Activated CD4-positive, alpha-beta memory T cell treated with anti-CD3 and anti-CD28 coated beads for 36 hours (primary cell): ENCODE measurements at places on chromosomes 4 and X. TPM values are rescaled to one million over a fixed set of nuclear protein-coding genes. Genes with fewer than 3 reads are reported as not detected.
A peak's percentile ranks its signal among the peaks of the same experiment; 100 is the strongest.

Gene PWWP3B
- not detected for total RNA-seq

Gene TEX13B
- not detected for total RNA-seq

Gene KIF4A
- 28.3 TPM for total RNA-seq

Gene NSUN7
- 0.10 TPM for total RNA-seq

Gene ETDA
- not detected for total RNA-seq

DNA sequence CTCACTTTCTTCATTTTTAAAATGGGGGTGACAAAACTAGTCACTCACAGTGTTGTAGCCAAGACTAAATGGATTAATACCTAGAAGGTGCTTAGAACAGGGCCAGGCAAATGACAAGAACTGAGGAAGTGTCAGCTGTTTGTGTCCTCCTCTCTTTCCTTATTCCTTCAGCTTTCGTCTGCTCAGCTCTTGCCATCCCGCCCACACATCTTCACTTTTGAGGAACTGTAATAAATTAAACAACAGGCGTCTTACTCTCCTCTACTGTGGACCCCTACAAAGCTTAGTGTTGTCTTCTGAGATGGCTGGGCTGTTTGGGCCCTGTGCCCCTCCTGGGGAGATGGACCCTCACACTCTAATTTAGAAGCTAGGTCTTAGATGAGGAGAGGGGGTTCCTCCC is 2.7 kb downstream of the HPSE start:
- H3K27me3 ChIP-seq, result peaks cover 6% of the 10 kb centered on the region
- peaks cover 21% of the 10 kb centered on the region for H3K4me1 ChIP-seq
- no peak for DNase-seq
- no peak overlapping the region for H3K27ac ChIP-seq

DNA sequence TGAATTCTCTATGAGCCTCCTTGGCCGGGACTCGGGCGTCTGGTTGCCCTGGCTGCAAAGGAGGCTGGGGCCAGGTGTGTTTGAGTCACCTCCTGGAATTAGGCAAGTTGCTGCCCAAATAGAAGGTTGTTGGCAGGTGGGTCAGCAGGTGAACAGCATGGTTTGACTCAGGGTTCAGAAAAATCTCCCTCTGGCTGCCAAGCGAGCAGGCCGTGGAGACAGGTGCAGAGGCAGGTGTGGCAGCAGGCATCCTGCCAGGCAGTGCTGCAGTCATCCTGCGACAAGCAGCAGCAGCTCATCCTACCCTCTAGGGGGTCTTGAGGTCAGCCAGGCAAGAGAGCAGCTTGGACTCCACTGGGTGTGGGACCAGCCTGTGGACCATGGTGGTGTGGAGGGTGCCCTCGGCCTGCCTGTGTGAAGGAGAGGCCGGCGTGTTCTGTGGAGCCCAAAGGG is 8.2 kb downstream of the MSANTD1 start:
- no peaks in the 10 kb centered on the region for H3K36me3 ChIP-seq
- H3K4me3 ChIP-seq, result no peak overlapping the region
- DNase-seq, result no peak
- no peaks in the 10 kb centered on the region for H3K27me3 ChIP-seq

DNA sequence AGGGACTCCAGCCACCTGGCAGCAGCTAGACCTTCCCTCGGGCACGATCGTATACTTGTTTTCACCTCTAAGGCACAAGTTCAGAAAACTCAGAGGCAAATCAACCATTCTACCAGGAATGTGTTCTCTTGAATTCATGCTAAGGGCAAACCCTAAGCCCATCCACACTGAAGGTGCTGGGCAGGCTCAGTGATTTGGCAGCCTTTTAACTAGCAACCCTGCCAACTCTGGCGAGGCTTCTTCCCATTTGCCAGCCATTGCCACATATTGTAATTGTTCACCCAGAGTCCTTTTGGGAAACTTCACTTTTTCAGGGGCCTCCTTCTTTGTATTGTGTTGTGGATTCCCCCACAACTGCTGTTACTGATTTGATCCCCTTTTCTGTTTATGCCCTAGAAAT is 298.6 kb upstream of the LDB2 start:
- H3K4me3 ChIP-seq, result no peak overlapping the region
- DNase-seq, result no peak
- H3K27ac ChIP-seq, result no peak overlapping the region
- no peaks in the 10 kb centered on the region for H3K4me1 ChIP-seq

GRCh38 chr4:181601103-181601502 is 642.1 kb upstream of the TENM3 start:
- DNase-seq, result no peak
- no peaks in the 10 kb centered on the region for H3K36me3 ChIP-seq
- H3K27ac ChIP-seq, result no peak overlapping the region
- no peaks in the 10 kb centered on the region for H3K4me1 ChIP-seq
- no peak overlapping the region for H3K4me3 ChIP-seq

DNA sequence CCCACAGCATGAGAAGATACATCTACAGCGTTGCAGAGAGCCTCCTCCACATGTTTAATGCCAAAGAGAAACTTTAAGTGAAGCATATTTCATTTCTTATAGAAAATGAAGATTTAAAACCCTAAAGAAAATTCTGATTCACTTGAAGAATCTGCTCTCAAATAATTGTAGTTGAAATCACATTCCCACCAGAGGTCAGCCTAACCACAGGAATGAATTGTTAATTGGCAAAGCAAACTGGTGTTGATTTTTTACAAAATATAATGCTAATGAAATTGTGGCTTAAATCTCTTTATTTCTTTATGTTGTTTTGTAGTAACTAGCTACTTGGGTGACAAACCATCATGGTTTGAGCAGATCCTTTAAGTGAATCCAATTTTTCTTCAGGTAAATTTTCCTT is 31.1 kb upstream of the WDR17 start:
- no peaks in the 10 kb centered on the region for H3K4me1 ChIP-seq
- no peak overlapping the region for H3K27ac ChIP-seq
- no peaks in the 10 kb centered on the region for H3K27me3 ChIP-seq
- DNase-seq, result no peak
- H3K36me3 ChIP-seq, result no peaks in the 10 kb centered on the region
- H3K4me3 ChIP-seq, result no peak overlapping the region

DNA sequence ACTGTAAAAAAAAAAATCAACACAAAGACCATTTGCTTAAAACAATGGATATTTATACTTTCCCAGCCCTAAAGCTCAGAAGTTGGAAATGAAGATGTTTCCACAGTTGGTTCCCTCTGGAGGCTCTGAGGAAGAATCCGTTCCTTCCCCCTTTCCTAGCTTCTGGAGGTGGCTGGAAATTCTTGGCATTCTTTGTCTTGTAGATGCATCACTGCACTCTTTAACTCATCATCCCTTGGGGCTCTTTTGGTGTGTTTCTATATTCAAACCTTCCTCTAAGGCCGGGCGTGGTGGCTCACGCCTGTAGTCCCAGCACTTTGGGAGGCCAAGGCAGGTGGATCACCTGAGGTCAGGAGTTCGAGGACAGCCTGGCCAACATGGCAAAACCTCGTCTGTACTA is 78.7 kb downstream of the VCX3A start:
- no peaks in the 10 kb centered on the region for H3K36me3 ChIP-seq
- no peaks in the 10 kb centered on the region for H3K27me3 ChIP-seq
- no peak overlapping the region for H3K4me3 ChIP-seq
- no peak for DNase-seq
- H3K4me1 ChIP-seq, result no peaks in the 10 kb centered on the region

DNA sequence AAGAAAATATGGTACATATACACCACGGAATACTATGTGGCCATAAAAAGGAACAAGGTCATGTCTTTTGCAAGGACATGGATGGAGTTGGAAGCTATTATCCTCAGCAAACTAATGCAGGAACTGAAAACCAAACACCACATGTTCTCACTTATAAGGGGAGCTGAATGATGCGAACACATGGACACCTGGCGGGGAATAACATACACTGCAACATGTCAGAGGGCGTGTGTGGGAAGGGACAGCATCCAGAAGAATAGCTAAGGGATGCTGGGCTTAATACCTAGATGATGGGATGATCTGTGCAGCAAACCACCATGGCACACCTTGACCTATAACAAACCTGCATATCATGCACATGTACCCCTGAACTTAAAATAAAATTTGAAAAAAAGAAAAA is 19.5 kb upstream of the CNKSR2 start:
- H3K4me3 ChIP-seq, result no peak overlapping the region
- no peak overlapping the region for H3K27ac ChIP-seq
- H3K4me1 ChIP-seq, result no peaks in the 10 kb centered on the region
- no peak for DNase-seq

DNA sequence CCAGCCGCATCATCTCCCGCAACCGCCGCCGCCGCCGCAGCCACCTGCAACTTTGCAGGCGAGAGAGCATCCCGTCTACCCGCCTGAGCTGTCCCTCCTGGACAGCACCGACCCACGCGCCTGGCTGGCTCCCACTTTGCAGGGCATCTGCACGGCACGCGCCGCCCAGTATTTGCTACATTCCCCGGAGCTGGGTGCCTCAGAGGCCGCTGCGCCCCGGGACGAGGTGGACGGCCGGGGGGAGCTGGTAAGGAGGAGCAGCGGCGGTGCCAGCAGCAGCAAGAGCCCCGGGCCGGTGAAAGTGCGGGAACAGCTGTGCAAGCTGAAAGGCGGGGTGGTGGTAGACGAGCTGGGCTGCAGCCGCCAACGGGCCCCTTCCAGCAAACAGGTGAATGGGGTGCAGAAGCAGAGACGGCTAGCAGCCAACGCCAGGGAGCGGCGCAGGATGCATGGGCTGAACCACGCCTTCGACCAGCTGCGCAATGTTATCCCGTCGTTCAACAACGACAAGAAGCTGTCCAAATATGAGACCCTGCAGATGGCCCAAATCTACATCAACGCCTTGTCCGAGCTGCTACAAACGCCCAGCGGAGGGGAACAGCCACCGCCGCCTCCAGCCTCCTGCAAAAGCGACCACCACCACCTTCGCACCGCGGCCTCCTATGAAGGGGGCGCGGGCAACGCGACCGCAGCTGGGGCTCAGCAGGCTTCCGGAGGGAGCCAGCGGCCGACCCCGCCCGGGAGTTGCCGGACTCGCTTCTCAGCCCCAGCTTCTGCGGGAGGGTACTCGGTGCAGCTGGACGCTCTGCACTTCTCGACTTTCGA is 654 bp downstream of the ATOH1 start:
- peaks cover 19% of the 10 kb centered on the region for H3K4me1 ChIP-seq
- peaks cover 76% of the 10 kb centered on the region for H3K27me3 ChIP-seq
- no peak overlapping the region for H3K4me3 ChIP-seq
- H3K27ac ChIP-seq, result no peak overlapping the region

DNA sequence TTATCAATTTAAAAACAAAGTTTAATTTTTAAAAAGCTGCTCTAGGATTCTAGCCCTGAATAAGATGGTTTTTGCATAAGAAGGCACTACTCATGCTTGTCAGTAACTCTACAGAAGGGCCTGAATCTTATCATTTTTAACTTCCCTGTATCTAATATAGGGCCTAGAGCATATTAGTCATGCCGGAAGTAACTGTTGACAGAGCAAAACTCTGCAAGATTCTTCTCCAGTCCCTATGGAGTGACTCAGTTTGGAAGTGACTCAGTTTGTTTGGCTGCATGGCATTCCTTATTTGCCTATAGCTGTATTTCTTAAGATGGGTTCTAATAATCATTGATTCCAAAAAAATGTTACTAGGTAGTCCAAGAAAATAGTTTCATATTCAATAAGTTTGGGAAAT is 431.8 kb upstream of the HTR2C start:
- H3K4me3 ChIP-seq, result no peak overlapping the region
- no peak for DNase-seq
- no peaks in the 10 kb centered on the region for H3K4me1 ChIP-seq
- H3K27ac ChIP-seq, result no peak overlapping the region

- no peaks in the 10 kb centered on the region for H3K27me3 ChIP-seq
- no peak overlapping the region for H3K27ac ChIP-seq
- H3K4me1 ChIP-seq, result no peaks in the 10 kb centered on the region
- no peak for DNase-seq
These were observed 13.5 kb downstream of the TEX13B start for GRCh38 chrX:107968623-107969022.

GRCh38 chr4:18533262-18533775 is 511.8 kb upstream of the LCORL start:
- H3K27ac ChIP-seq, result no peak overlapping the region
- no peak for DNase-seq
- no peaks in the 10 kb centered on the region for H3K36me3 ChIP-seq
- peaks cover 1% of the 10 kb centered on the region for H3K27me3 ChIP-seq
- no peak overlapping the region for H3K4me3 ChIP-seq
- no peaks in the 10 kb centered on the region for H3K4me1 ChIP-seq

DNA sequence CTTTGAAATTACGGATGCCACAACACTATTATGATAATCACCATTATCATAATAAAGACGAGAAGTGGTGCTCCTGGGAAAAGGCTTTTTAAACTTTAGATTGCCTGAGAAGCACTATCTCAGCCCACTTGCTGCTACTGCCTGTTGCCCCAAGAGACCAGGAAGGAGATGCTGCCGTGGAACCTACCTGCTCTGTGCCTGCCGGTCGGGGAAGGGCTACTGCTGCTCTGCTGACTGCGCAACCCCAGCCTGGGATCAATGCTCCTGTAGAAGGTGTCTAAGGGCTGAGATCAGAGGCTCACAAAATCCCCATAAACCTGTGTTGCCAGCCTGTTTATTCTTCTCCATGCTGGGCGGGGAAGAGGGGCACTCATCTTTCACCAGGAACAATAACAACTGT is 145.3 kb upstream of the VCX3B start:
- H3K27ac ChIP-seq, result no peak overlapping the region
- H3K36me3 ChIP-seq, result no peaks in the 10 kb centered on the region
- H3K27me3 ChIP-seq, result no peaks in the 10 kb centered on the region
- H3K4me3 ChIP-seq, result no peak overlapping the region

DNA sequence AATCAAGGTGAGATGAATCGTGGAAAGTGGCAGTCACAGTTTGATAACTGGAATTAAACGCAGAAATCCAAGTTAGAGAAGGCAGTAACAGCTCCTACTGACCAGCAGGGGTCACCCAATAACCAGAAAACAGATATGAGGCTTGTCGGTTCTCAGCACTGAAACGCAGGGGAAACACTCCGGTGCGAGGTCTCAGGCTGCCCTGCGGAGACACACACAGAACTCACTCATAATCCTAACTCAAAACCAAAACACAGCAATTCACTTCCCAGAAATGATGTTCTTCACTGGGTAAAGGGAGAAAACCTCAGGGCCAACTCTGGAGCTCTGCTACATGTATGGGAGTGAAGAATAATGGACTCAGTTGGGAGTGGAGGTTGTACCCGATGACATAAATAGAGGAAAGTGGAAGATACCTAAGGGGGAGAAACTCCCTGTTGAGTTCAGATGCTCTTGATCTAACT is 384.4 kb downstream of the RAPGEF2 start:
- peak; percentile 40 for DNase-seq
- no peak overlapping the region for H3K4me3 ChIP-seq
- H3K36me3 ChIP-seq, result no peaks in the 10 kb centered on the region
- H3K27me3 ChIP-seq, result peaks cover 6% of the 10 kb centered on the region
- no peak overlapping the region for H3K27ac ChIP-seq
